Activated CD8-positive, alpha-beta memory T cell treated with anti-CD3 and anti-CD28 coated beads for 1 hour (primary cell): ENCODE measurements at places on chromosomes 1 and 21.

DNA sequence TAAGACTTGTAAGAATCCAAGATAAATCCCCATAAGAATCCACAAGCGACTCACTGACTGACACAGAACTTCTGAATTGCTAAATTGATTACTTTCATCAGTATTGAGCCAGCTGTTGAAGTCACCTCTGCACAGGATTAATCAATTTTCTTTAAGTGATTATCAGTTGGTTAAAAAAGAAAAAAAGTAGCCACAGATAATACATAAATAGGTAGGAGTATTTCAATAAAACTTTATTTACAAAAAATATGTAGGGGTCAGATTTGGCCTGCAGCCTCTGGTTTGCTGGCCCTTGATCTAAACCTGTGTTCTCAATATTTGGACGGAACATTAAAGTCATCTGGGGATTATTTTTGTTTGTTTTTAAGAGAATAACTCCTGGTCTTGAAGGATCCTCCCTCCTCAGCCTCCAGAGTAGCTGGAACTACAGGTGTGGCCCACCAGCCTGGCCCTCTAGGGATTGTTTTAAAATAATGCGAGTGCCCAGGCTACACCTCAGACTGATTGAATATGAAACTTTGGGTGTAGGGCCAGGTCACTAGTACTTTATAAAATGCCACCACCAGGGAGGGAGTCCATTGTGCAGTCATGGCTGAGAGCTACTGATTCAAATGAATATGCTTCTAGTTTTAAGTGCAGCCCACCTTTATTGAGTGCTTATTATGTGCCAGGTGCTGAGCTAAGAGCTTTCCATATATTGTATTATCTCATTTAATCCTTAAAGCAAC lies 6.8 kb upstream of the TMEM183A start:
- DNase-seq, result no peak

GRCh38 chr1:68206848-68207689 lies 25.3 kb downstream of the WLS start:
- DNase-seq, result no peak

GRCh38 chr1:34787461-34788420 lies 5.1 kb upstream of the GJA4 start:
- no peak for DNase-seq

- no peak for DNase-seq
These were observed 37.4 kb upstream of the ACTRT2 start for GRCh38 chr1:2983706-2984398.

GRCh38 chr21:39661740-39662139 lies 49.0 kb downstream of the B3GALT5 start:
- no peak for DNase-seq

DNA sequence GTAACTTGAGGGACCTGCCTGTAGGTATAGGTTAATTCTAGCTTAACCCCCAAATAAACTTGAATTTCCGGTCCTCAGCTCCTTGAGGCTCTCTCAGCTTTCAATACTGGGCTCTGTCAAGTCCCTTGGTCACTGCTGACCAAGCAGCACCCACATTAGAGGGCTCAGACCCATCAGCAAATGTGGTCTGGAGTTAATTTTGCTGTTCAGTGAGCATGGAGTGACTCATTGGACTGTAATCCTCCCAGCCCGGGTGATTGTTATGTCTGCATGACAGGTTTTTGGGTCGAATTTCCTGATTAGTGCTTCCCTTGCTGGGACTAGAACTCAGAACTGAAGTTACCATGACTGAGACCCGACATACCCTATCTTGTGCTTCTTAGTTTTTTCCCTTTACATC lies 130.6 kb downstream of the URB2 start:
- DNase-seq, result no peak

GRCh38 chr1:226671277-226671676 lies 67.8 kb downstream of the ITPKB start:
- no peak for DNase-seq

DNA sequence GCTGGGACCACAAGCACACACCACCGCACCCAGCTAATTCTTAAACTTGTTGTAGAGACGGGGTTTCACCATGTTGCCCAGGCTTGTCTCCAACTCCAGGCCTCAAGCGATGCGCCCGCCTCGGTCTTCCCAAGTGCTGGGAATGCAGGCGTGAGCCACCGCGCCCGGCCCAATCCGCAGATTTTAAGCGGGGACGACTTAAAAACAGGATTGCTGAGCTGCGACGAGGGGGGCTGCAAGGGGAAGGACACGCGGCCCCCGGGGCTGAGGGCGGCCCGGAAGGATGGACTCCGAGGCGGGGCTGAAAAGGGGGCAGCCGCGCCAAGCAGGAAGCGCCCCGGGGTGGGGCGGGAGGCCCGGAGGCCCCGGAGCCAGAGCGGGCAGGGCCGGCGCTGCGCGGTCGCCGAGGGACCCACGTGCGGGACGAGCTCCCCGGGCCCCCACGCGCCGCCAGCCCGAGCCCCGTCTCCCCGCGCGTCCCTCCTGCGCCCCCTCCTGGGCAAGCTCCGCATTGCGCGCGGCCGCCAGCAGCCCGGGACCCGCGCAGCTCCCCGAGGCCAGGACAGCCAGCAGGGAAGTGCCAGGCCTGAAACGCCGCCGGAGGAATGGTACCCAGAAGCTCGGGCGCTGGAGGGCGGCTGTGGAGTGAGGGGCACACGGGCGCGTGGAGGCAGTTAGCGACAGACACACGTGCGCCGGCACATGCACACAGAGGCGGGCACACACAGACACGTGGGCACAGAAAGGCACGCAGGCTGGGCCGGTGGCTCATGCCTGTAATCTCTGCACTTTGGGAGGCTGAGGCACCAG lies 5.5 kb upstream of the PRKCZ start:
- DNase-seq, result peak; percentile 36

GRCh38 chr21:45887788-45888187 lies 93.8 kb upstream of the COL6A1 start:
- no peak for DNase-seq
